ENCODE measurements at places on chromosomes 4 and X.

DNA sequence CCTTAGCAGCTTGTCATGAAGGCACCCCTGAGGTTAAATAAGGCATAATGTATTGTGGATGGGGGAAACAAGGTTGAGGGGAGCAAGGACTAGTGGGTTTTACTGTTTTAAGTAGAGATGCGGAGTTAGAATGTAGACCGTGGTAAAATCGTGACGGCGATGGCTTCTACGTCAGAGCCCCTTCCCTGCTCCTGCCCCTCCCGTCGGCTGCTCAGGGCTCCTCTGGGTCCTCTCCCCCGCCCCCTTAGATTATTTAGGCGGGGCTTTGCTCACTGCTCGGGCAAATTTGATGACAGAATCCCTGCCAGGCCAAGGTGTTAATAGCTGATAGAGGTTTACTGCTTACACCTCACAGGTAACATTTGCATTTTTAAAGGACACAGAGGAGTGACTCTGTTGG lies 2.3 kb downstream of the FRMPD3 start:
- no peak for DNase-seq

DNA sequence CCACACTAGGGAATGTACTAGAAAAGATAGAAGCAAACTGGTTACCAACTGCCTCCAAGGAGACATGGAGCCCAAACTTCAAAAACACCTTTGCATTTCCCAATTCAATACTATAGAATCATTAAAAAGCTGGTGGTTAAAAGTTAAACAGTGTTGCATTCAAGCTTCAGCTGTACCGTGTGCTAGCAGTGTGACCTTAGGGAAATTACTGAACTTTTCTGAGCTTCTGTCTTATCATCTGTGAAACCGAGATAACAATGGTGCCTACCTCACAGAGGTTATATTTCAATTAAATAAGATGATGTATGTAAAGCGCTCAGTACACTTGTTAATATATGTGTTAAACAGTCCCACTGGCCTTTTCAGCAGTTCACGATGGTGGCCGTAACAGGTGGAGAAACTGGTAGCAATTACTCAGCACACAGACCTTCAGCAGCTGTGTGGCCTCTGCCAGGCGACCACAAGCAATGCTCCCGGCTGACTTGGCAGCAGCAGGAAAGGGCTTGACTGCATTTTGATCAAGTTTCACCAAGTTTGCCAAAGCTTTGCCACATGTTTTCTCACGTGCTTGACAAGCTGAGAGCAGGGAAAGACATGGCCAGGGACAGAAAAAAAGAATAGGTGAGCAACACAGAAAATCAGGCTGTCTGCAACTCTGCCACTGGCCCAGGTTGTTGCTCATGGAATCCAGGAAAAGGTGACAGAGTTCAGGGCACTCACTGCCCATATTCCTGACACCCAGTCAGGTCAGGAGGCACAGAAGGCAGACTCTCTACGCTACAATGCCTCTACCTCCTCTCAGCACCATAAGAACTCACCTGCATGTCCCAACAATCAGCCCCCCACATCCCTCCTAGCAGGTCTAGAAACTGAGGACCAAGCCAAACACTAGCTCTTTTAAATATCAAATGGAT lies 72.1 kb downstream of the PARM1 start:
- DNase-seq, result no peak

- no peak for DNase-seq
Measured at GRCh38 chrX:39161611-39162255, 360.5 kb downstream of the MID1IP1 start.

- no peak for DNase-seq
Measured at GRCh38 chr4:70225824-70226223, at the start of gene FDCSP. TSS of gene FDCSP (plus strand) at chr4:70226124. CDS start at chr4:70231195, 5,071 bp downstream.

DNA sequence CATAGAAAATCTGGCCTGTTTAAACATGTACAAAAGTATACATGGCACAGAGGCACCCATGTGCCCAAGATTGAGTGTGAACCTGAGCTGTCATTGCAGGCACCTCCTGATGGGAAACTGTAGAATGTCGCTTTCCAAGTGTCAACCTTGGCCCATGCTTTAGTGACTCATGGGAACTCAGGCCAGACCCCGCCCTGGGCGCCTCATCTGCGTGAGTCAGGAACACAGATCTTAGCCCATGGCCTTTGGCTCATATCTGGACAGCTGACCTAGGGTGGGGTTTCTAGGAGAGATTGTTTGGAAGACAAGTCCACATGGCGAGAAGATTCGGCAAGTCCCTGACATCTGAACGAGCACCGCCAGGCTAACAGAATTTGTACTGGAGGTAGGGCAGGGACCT lies 50.0 kb downstream of the CYTL1 start:
- DNase-seq, result no peak

DNA sequence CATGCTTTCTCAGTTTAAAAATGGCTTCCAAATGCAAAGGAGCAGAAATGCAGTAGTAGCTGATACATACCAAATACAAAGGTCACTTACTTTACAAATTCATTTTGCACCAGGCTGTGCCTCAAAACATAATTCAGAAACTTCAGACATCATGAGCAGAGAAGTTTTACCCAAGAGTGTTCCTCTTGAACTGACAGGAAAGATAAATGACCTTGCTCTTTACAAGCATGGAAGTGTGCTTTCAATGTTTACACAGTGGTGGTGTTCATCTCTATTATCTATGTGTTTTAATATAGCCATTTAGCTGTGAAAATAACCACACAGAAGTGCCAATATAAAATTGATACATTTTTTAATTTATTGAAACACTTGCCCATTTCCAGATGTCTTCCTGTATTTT lies 383.4 kb downstream of the ANKRD50 start:
- DNase-seq, result no peak

All from stimulated activated CD4-positive, alpha-beta T cell treated with anti-CD3 and anti-CD28 coated beads, TNF-alpha, amount 100 ng/mL, for 1 hour (primary cell).